ENCODE measurements at places on chromosomes 1 and 21. TPM values are rescaled to one million over a fixed set of nuclear protein-coding genes. Genes with fewer than 3 reads are reported as not detected.

GRCh38 chr1:245803666-245804037 lies 648.9 kb downstream of the KIF26B start:
- H3K36me3 ChIP-seq, result no peaks in the 10 kb centered on the region
- H3K27me3 ChIP-seq, result no peaks in the 10 kb centered on the region
- H3K27ac ChIP-seq, result no peak overlapping the region
- DNase-seq, result no peak
- no peaks in the 10 kb centered on the region for H3K4me1 ChIP-seq

DNA sequence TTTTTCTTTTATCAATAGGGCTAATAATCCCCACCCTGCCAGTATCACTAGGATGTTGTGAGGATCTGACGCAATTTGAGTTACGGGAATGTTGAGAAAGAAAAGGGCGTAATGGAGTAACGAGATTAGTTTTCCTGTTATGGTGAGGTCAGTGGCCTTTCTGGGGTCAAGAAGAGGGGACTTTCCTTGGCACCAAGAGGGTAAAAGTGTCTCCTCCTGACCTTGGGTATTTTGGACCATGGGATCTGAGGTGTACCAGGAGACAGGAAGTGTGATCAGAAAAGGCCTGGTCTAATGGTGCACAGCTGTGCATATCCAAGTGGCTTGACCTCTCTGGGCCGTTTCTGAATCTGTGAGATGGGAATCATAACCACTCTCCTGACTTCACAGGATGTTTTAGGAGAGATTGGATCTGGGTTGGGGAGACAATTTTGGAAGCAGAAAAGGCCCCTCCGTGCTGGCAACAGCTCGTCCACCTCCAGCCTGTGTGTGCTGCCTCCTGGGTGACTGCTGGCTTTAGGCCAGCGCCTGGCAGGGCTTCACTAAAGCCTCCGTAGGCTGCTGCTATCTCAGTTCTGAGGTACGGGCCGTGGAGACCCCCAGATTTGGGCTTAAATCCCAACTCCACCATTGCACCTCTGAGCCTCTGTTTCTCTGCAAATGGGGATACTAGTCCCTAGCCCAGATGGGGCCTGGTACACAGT lies 37.1 kb downstream of the ALPL start:
- peak overlapping the region; percentile 66 for H3K27ac ChIP-seq
- H3K36me3 ChIP-seq, result no peaks in the 10 kb centered on the region
- H3K4me1 ChIP-seq, result peaks cover 6% of the 10 kb centered on the region
- no peak for DNase-seq
- H3K4me3 ChIP-seq, result no peak overlapping the region

ARTN gene
- total RNA-seq, result 10.4 TPM

GUCA2B gene
- not detected for total RNA-seq

RGS8 gene
- 2.5 TPM for total RNA-seq

TSPAN1 gene
- not detected for total RNA-seq

PEF1 gene
- total RNA-seq, result 68.5 TPM

UTS2 gene
- total RNA-seq, result not detected
